ENCODE measurements at places on chromosomes 3 and 15.

GRCh38 chr15:59687836-59688235 is 1.3 kb downstream of the BNIP2 start:
- DNase-seq = no peak

DNA sequence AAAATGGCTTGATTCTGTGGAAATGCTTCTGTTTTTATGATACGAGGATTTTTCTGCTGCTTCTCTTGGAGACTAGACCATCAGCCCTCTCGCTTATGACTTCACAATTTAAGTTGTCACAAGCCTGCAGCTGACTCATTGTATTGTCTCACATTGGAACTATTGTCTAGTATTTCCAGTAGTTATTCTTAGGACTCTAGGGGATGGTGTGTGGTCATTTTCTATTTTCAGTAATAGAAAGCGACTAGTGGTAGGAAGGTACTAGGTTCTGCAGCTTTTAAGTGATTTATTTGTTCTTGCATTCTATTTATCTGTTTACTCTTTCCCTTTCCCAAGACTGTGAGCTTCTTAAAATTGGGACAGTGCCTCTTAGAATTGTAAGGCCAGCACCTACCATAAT is 66.3 kb upstream of the CRTC3 start:
- DNase-seq = no peak

- DNase-seq = no peak
These were observed 20.2 kb upstream of the PIK3CB start for GRCh38 chr3:138854940-138855339.

DNA sequence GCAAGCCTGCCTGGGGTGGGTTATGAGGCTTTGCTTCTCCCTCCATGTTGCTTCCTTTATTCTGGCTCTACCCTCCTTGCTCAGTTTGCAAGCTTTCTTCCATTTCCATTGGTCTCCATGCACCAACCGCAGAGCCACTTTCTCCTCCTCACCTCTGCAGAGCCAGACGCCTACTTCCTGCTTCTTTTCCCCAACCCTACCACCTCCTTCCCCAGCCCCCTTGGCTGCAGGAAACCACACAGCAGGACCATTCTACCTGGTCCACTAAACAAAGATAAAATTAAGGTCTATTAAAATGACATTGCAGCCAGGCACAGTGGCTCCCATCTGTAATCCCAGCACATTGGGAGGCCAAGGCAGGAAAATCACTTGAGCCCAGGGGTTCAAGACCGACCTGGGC is 10.0 kb upstream of the CAV3 start:
- DNase-seq = no peak

DNA sequence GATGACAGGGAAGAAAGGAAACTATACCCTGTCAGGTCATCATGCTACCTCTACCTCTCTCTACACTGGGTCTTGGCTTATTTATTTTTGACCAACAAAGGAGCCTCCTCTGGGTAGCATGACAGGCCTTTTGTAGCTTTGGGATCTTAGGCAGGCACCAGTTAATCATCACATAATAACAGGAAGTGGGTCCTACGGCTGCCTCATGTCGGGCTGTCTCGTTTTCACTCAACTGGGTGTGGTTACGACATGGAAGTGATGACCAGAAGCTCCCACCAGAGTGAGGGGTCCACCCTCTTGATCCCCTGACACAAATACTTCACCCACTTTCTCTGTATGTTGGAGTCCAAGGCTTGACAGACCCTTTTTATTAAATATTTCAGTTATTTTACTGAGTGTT is 105.3 kb downstream of the CD47 start:
- peak; percentile 18 for DNase-seq

- no peak for DNase-seq
These were observed 414.6 kb downstream of the FOXP1 start for GRCh38 chr3:71168880-71169411.

GRCh38 chr15:85029221-85029620 is 47.6 kb downstream of the PDE8A start:
- no peak for DNase-seq

- no peak for DNase-seq
These were observed 285.7 kb upstream of the ROBO2 start for GRCh38 chr3:76754247-76754646.

- no peak for DNase-seq
These were observed 34.0 kb downstream of the PCSK6 start for GRCh38 chr15:101455291-101456025.

DNA sequence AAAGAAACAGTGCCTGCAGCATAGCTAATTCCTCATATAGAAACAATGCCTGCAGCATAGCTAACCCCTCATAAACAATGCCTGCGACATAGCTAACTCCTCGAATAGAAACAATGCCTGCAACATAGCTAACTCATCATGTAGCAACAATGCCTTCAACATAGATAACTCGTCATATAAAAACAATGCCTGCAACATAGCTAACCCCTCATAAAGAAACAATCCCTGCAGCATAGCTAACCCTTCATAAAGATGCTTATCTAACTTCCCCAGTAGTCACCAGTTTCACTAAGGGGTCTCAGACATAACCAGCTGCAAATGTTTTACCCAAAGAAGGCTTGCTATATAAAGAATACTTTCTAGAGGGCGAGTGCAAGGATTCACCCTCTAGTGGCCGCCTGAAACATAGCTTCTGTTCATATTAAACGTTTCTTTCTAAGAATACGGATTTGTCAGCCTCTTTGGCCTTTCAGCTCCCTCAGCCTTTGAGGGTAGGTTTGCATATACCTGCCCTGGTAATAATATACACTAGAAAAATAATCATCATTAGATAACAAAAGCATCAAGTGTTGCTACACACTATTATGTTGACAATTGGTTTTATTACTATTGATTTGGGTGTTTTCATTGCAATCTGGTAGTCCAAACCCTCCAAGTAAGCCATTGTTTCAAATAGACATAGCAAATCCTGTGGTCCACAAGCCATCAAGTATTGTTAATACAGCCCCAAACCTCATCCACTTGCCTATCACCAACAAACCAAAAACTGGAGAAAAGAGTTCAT is 44.4 kb upstream of the FAN1 start:
- DNase-seq = no peak

DNA sequence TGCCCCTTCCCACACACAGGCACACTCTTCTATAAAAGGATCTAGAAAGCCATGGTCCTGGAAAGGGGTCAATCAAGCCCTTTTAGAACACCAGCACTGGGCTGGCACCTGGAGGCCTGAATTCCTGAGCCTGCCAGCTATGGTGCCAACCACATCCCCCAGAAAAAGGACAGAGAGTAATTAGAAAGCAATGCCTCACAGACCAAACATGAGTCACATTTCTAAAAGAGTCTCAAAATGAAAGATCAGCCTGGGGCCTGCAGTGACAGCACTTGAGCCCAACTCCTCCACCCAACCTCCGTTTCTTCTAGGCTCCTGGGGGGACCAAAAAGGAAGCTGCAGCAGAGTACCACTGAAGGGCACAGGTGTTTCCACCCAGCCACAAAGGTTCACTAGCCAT is 14.1 kb downstream of the MYLK start:
- no peak for DNase-seq

DNA sequence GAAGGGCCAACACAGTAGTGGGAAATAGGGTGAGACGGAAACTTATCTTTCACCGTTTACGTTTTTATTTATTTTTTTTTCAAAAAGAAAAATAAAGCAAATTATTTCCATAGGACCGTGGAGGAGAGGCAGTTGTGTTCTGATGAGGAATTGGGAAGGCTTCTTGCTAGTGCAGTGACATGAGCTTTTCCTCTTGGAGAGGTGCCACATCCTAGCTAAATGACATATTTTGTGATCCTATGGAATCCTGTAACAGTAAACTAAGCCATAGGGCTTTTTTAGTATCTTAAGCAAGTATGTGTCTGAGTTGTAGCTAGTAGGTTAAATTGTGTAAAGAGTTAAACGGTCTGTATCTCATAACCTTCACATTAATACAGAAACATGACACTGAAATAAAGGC is 609.9 kb downstream of the RBMS3 start:
- DNase-seq = no peak

GRCh38 chr3:188580223-188580622 is 426.3 kb downstream of the LPP start:
- no peak for DNase-seq

DNA sequence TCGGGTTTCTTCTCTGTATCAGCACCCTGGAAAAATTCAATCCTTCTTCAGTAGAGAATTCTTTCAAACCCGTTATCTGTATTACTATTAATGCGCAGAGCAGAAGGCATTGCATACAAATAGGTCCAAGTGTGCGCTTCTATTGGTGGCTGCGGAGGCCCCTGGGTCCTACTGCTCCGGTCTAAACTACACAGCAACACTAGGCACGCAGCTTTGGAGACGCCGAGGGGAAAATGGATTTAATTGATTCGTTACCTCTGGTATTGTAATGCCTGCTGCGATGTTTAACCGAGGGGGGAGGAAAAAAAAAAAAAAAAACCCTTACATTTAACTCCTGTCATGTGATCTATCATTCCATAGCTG is at the start of gene ROBO1:
TSS of gene ROBO1 (minus strand) at position 94 of the 363 bp plus-strand sequence.
- DNase-seq = no peak

DNA sequence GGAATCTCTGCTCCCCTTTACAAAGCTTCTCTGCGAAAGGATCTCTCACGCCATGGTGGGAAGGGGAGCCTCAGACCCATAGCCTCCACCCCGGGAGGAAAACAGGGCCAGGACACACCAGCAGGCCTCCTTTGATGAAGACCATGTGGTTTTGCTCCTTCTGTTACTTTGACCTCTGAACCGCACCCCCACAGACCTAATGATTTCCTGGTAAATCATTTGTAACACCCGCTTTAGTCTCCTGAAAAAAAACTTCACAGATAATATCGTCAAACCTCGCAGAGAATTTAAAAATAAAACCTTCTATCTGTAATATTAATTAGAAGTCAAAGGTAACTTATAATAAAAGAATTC is 18.3 kb downstream of the CPN2 start:
- no peak for DNase-seq

- DNase-seq = no peak
These were observed 9.9 kb upstream of the UBL7 start for GRCh38 chr15:74470631-74471395.

- no peak for DNase-seq
These were observed 533.3 kb downstream of the SOX2 start for GRCh38 chr3:182245059-182245458.

DNA sequence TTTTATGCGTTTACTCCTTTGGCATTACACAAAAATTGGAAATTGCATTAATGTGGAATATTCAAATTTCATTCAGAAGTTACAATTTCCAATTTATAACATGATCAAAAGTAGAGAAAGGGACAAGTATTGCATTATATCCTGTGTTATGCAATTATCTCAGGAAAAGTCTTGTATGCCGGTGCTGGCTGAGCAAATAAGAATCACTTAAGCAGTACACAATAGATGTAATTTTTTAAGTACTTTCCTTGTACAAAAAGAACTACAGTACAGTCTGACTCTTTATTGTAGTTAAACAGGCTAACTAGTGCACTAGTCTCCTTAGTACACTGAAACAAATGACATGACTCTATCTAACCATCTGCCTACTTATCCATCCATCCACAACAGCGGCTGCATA is 493.2 kb upstream of the KCNMB2 start:
- no peak for DNase-seq

- DNase-seq = no peak
These were observed 19.0 kb upstream of the DMXL2 start for GRCh38 chr15:51641490-51642130.

DNA sequence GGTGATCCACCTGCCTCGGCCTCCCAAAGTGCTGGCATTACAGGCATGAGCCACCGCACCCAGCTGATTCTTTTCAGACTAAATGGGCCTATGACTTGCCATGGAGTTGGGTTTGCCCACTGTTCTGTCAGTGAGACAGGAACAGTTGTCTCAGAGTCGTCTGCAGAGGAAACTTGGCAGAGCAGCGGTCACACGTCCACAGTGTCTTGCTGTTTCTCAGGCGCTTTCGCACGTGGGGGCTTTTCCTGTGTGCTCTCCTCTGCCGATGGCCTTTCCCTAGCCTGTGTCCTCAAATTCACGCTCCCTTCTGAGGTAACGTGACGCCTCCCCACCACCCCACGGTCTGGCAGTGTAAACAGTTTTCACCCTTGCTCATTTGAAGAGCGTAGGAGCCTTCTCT is 11.3 kb downstream of the TMEM44 start:
- no peak for DNase-seq

GRCh38 chr3:87311309-87311708 is 34.9 kb upstream of the POU1F1 start:
- no peak for DNase-seq

- no peak for DNase-seq
These were observed 104.8 kb downstream of the FILIP1L start for GRCh38 chr3:100009276-100010086.

GRCh38 chr15:66126456-66126855 is 127.1 kb downstream of the MEGF11 start:
- no peak for DNase-seq

DNA sequence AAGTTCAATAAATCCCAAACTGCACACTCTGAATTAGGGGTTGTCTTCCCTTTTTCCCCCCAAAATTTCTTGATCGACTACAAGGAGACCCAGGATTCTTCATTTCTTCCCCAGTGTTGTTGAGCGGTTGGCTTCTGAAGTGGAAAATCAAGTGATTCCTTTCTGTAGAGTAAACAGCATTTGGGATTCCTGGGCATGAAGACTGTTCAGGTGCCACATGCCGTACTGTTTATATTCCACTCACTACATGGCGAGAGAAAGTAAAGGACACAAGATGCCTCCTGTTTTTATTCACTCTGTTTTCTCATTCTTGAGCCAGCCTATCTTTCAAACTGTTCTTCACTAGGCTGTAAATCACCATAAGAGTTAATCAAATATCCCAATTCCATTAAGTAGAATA is 12.6 kb downstream of the FSTL1 start:
- DNase-seq = no peak

DNA sequence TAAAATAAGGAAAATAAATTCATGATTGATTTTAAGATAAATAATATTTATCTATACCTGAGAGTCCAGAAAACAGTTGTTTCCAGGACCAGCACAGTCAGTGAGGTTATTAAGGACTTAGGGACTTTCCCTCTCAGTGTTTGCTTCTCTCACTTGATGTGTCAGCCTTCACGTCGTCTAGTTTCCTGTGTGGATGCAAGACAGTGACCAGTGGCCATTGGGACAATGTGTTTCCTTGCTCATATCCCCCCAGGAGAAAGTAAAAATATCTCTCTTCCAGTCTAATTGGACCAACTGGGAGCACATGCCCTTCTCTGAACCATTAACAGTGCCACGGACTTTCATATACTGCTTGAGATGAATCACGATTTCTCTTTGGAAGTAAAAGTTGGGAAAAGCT is 157.8 kb upstream of the CTNNB1 start:
- no peak for DNase-seq

- DNase-seq = no peak
These were observed 42.5 kb downstream of the EEFSEC start for GRCh38 chr3:128195802-128196201.

- no peak for DNase-seq
These were observed 19.2 kb downstream of the SNX33 start for GRCh38 chr15:75666823-75667501.

DNA sequence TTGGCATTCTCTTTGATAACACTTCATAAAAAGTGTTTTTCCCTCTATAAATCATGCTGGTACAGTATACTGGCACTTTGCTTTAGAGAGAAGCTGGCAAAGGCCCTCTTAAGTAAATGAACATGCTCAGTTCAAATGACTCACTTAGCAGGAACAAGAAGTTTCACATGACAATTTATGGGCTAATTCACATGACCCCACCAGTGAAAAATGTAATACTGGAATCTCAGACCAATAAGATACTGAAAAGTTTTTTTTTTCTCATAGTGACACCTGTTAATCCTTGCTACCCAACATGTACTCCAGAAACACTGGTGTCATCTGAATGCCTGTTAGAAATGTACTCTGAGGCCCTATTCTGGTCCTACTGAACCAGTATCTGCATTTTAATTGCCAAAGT is 13.9 kb downstream of the BTBD1 start:
- DNase-seq = no peak

- DNase-seq = no peak
These were observed 104.2 kb upstream of the SPRED1 start for GRCh38 chr15:38148471-38148870.

Measured in activated CD8-positive, alpha-beta memory T cell treated with anti-CD3 and anti-CD28 coated beads, Interleukin-2, amount 50 U/mL, for 4 hours (primary cell).